ENCODE measurements at places on chromosomes 7 and 10.
A peak's percentile ranks its signal among the peaks of the same experiment; 100 is the strongest.

DNA sequence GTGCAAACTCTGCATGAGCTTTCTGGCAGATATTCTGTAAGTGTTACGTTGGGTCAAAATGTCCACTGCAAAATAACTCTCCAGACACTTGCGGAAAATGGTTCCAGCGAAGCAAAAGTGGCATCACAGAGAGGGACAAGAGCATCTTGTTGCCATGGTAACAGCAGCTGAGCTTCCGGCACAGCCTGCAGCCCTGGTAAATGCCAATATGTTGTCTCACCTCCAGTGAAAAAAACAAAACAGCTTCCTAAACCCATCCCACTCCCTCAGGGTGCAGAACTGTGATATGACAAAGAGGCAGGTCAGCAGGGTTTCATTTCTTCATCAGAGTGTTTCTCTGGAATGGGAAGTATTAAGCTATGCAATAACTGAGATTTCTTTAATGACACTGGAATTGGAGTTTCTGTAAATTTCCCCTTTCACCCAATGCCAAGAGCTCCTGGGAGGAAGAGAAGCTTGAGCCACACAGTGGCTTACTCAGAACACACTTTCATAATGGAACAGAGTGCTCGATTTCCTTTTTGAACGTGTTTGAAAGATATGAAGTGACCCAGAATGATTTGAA lies 65.6 kb downstream of the FOXI2 start:
- H3K27me3 ChIP-seq = no peaks in the 10 kb centered on the region
- DNase-seq = no peak
- no peak overlapping the region for H3K27ac ChIP-seq
- no peaks in the 10 kb centered on the region for H3K4me1 ChIP-seq
- no peak overlapping the region for H3K4me3 ChIP-seq

DNA sequence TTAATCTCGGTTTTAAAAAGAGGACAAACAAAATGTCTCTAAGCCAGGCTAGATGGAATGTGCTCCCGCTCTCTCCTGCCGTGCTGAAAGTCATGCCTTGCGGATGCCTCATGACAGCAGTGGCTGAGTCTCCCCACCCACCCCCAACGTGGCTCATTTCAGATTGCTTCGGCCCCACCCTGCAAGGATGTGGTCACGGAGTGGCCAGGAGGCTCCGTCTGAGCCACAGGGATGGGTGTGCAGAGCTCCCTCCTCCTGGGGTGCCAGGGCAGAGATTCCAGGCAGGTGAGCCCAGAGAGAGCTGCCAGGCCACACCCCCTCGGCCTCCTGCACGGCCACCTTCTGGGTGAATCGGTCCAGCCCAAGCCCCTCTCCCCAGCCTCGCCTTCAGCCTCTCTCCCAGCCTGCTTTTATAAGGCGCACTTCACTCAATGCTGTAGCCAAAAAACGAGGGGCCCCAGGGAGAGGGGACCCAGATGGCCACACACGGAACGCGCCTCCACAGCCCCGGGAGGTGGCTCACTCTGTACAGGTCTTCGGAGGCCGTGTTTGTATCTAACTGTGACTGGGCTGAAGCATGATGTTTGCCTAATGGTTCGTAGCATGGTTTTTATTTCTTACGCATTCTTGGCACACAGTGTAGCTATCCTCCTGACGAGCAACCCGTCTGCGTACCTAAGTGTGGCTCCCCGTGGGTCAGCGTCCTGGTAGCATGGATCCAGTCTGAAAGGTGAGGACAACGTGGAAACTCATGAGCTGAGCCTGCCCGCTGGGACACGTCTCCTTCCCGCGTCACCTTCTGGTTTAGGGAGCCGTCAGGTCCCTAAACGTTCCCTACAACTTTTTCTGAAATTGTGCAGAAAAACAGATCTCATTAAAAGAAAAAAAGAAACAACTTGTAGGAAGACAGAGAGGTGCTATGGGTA lies 413.8 kb upstream of the FOXK1 start:
- peaks cover 3% of the 10 kb centered on the region for H3K36me3 ChIP-seq
- no peak for DNase-seq
- no peak overlapping the region for H3K4me3 ChIP-seq
- no peaks in the 10 kb centered on the region for H3K27me3 ChIP-seq
- no peaks in the 10 kb centered on the region for H3K4me1 ChIP-seq
- H3K27ac ChIP-seq = no peak overlapping the region

GRCh38 chr10:22831586-22831985 lies 96.3 kb upstream of the ARMC3 start:
- no peak overlapping the region for H3K27ac ChIP-seq
- H3K4me3 ChIP-seq = no peak overlapping the region
- DNase-seq = no peak
- H3K27me3 ChIP-seq = no peaks in the 10 kb centered on the region
- no peaks in the 10 kb centered on the region for H3K36me3 ChIP-seq
- peaks cover 26% of the 10 kb centered on the region for H3K4me1 ChIP-seq

- H3K4me3 ChIP-seq = no peak overlapping the region
- no peak for DNase-seq
- H3K27ac ChIP-seq = no peak overlapping the region
- peaks cover 52% of the 10 kb centered on the region for H3K36me3 ChIP-seq
Measured at GRCh38 chr10:127029061-127029460, 123.8 kb downstream of the DOCK1 start.

DNA sequence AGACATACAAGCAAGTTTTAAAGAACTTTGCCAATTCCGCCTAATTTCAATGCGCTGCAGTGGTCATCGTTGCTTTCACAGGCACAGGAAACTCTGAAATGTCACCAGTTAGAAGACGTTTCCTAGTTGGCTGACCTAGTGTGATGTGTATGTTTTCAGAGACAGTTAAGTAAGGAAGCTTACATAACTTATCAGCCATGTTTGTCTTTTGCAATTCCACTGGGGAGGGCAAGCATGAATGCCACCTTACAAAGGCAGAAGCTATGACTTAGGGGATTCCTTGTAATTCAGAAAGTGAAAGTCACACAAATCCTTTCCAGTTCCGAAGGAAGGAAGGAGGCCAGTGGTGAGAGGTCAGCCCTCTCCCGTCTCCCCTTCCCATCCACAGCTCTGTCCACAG lies 15.0 kb upstream of the NPS start:
- H3K36me3 ChIP-seq = no peaks in the 10 kb centered on the region

DNA sequence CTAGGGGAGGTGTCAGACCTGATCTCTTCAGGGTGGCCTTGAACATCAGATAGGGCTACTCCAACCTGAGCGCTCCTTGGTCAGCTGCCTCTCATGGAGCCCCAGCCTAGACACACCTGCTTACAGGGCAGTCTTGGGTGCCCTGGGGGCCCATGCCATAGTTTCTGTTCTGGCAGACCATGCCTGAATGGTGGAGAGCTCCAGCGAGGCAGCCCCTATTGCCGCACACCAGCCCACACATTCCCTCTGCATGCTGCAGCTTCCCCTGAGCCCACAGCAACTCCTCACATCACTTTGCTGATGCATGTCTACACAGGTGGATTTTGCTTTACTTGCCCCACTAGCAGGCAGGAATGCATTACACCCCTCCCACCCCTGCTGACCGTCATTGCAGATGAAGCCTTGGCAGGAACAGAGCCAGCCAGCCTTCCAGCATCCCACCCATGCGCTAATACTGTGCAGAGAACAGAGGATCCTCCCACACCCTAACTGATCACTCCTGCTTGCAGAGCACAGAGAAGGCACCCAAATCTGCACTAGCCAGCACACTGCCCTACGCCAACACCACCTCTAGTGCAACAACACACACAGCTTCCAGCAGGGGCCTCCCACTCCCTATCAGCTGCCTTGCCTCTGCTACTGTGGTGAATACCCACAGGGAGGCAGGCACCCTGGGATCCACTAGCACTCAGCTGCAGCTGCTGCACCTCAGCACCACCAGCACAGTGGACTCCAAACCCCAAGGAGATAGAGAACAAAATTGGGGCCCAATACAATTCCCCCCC lies 43.0 kb upstream of the GRM3 start:
- no peaks in the 10 kb centered on the region for H3K27me3 ChIP-seq
- no peaks in the 10 kb centered on the region for H3K36me3 ChIP-seq
- no peak overlapping the region for H3K4me3 ChIP-seq
- DNase-seq = no peak
- H3K27ac ChIP-seq = no peak overlapping the region
- no peaks in the 10 kb centered on the region for H3K4me1 ChIP-seq

- no peaks in the 10 kb centered on the region for H3K36me3 ChIP-seq
- no peaks in the 10 kb centered on the region for H3K27me3 ChIP-seq
- peaks cover 4% of the 10 kb centered on the region for H3K4me1 ChIP-seq
- H3K27ac ChIP-seq = no peak overlapping the region
- H3K4me3 ChIP-seq = no peak overlapping the region
Measured at GRCh38 chr10:77188521-77188920, 449.1 kb downstream of the KCNMA1 start.

DNA sequence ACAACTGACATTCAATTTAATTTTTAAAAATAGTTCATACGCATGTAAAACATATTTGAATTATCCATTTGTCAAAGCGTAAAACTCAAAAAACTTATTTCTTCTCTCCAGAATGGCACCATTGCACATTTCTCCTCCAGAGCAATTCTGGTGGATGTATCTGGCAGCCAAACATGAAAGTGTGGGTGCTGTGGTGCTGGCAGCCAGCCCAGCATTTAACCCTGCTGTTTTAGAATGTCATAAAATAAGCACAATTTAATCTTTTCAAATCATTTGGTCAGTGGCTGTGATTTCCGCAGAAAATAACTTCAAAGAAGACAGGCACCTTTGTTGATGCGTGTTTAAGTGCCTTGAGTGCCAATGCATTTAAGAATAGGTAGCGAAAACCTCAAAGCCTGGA lies 302.7 kb upstream of the MEOX2 start:
- H3K27ac ChIP-seq = no peak overlapping the region
- H3K36me3 ChIP-seq = no peaks in the 10 kb centered on the region
- H3K4me3 ChIP-seq = no peak overlapping the region
- H3K4me1 ChIP-seq = no peaks in the 10 kb centered on the region
- DNase-seq = no peak

DNA sequence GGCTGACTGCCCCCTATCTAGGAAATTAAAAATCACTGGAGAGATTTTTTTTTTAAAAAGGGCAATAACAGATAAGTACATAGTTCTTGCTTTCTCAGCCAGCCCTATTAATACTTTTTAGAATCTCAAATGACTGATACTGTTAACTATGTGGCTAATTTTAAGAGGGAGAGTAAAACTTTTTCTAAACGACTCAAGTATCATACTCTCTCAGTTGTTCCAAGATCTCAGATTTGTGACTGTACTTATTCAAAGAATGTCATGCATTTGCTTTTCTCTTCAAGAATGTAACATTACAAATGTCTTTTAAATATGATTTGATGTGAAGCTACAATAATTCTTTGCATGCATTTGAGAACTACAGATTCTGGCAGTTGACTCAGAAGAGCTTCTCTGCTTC lies 55.4 kb upstream of the RAB11FIP2 start:
- no peaks in the 10 kb centered on the region for H3K27me3 ChIP-seq
- no peak for DNase-seq
- H3K36me3 ChIP-seq = no peaks in the 10 kb centered on the region
- no peak overlapping the region for H3K4me3 ChIP-seq

DNA sequence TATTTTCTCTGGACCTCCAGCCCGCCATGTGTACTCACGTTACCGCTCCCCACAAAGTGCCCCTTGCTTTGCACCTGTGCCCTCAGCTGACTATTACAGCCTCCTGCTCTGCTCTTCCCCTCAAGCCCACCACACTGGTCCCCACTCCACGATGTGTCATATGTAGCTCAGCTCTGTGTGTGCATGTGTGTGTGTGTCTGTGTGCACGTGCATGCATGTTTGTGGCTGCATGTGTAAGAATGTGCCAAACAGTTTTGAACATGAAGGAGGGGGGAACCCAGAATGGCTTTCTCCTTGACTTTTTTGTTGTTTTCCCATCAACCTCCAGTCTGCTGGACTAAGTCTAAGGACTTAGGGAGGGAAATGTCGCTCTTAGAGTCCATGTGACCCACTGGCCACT lies 54.8 kb upstream of the BTRC start:
- H3K36me3 ChIP-seq = no peaks in the 10 kb centered on the region
- no peak overlapping the region for H3K4me3 ChIP-seq
- DNase-seq = no peak
- no peaks in the 10 kb centered on the region for H3K27me3 ChIP-seq
- no peak overlapping the region for H3K27ac ChIP-seq

DNA sequence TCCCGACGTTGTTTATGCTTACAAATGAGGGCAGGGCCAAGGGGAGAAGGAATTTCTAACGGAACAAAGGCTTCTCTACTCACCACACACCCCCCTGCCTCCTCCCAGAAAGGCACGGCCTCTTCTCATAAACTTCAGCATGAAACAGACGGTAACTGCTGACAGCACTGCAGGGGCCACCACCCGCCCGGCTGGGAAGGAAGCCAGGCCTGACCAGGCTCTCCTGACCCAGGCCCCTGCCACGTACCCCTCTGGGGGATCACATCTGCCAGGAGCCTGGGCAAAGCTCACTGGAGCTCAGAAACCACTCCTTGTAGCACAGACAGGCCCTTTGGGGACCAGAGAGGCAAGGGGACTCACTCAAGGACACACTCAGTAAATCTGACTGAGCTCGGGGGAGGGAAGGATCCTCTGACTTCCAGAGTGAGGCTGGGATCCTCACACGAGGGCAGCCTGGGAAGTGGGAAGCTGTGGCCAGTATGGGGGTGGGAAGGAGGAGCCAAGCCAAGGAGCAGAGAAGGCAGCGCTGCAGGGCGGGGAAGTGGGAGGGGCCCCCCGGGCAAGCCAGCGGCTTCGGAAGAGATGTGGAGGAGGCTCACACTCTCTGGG lies 46.1 kb downstream of the ZCCHC24 start:
- no peaks in the 10 kb centered on the region for H3K27me3 ChIP-seq
- peaks cover 83% of the 10 kb centered on the region for H3K4me1 ChIP-seq
- peak overlapping the region; percentile 55 for H3K4me3 ChIP-seq
- H3K36me3 ChIP-seq = peaks cover under 1% of the 10 kb centered on the region

- H3K27me3 ChIP-seq = no peaks in the 10 kb centered on the region
- no peak overlapping the region for H3K4me3 ChIP-seq
- no peaks in the 10 kb centered on the region for H3K4me1 ChIP-seq
- H3K36me3 ChIP-seq = no peaks in the 10 kb centered on the region
- no peak overlapping the region for H3K27ac ChIP-seq
Measured at GRCh38 chr7:108643136-108643535, 73.5 kb downstream of the DNAJB9 start.

DNA sequence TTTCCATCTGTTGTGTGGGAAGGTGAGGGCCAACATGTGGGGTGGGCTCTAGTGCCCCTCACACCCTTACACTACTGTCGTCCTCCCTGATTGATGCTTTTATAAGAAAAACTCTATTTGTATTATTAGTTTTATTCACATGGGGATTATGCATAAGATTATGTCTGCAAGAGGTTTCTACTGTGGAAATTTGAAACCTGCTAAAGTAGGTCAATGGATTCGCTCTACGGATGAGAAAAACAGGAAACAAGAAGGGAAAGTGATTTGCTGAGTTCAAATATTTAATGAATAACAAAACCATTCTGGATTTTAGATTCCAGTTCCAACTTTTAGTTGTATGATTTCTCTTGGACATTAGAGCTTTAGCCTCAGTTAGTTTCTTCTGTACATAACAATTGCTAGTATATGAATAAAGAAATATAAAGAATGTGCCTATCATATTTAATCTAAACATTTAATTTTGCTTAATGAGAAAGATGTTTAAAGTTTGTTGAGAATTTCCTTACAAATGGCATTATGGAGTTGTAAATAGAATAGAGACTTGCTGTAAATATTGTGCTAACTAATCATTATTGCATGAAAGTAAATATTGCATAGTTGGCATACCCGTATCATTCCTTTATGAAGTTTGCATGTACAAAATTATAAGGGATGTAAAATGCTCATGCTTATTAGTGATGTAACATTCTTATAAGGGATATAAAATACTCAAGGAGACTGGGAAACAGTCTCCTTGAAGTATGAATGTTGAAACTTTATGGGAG lies 193.8 kb downstream of the THSD7A start:
- H3K27me3 ChIP-seq = no peaks in the 10 kb centered on the region
- no peak overlapping the region for H3K27ac ChIP-seq
- no peaks in the 10 kb centered on the region for H3K36me3 ChIP-seq
- H3K4me3 ChIP-seq = no peak overlapping the region
- no peaks in the 10 kb centered on the region for H3K4me1 ChIP-seq

GRCh38 chr7:100378114-100378755 lies 4.9 kb downstream of the PILRA start:
- H3K4me3 ChIP-seq = no peak overlapping the region

Measured in thoracic aorta (tissue), 2 donors.